ENCODE measurements at places on chromosomes 5 and 9.

DNA sequence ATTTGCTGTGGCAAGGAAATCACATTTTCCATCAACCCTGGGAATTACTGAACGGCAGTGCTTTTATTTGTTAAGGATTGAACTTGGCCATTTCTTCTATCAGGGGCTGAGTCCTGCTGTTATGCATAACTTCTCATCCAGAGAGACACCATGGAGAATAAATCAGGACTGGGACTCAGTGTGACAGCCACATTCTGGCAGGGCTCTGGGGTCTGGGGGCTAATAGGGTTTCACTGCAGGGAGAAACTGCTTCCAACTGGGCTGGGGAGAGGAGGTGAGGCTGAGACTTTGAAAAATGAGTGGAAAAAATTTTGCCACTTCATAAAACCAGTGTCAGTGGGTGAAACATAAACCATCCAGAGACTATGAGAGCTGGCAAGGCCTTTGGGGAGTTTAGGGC lies 95.7 kb upstream of the ALDH1B1 start:
- DNase-seq = no peak

DNA sequence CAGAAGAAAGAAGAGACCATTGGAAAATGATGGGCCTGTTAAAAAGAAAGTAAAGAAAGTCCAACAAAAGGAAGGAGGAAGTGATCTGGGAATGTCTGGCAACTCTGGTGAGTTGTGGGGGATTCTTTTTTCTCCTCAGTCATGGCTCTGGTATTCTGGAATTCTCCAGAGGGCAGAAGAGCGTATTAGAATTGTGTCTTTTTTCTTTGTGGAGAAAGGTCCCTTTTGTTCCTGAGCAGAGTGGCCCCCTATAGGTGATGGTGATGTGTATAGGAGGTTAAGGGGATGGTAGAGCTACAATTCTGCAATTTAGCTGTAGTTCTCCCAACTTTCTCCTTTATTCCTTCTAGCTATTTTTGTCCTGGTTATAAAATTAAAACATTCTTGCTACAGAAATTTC lies 1.6 kb upstream of the DHFR start:
- no peak for DNase-seq

DNA sequence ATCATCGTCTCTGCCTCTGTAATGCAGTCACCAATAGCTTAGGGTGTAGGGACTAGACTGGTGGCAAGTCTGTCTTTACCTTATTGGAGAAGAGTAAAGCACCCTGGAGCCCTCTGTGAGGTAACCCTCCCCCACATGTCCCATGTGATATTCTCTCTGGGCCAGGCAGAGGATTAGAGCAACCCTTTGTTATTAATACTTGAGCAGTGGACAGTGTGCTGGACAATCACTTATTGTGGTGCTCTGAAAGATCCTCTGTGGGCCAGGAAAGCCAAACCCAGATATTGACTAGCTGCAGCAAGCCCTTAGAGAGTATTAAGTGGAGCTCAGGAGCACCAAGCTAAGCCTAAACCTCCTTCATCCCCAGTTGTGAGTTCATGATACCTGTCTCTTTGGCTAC lies 139.7 kb upstream of the RUSC2 start:
- no peak for DNase-seq

- DNase-seq = no peak
Measured at GRCh38 chr9:93031629-93032430, 26.7 kb upstream of the SUSD3 start.

DNA sequence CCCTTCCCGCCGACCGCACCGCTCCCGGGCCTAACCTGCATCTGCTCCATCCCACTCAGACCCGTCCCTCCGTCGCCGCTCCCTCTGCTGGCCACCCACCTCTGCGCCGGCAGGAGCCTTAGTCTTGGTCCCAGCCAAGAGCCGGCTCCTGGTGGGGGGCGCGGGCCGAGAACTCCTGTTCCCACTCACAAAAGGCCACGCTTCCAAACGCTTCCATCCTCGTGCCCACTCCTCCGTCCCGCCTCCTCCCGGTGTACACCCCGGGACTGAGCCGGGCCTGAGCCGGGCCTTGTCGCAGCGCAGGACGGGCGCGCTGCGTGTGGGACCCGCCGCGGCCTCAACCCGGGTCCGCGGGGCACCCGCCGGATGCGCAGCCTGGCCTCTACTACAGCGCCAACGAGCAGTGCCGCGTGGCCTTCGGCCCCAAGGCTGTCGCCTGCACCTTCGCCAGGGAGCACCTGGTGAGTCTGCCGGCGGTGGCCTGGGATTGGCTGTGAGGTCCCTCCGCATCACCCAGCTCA lies 7.5 kb downstream of the ADAMTS13 start:
- no peak for DNase-seq

DNA sequence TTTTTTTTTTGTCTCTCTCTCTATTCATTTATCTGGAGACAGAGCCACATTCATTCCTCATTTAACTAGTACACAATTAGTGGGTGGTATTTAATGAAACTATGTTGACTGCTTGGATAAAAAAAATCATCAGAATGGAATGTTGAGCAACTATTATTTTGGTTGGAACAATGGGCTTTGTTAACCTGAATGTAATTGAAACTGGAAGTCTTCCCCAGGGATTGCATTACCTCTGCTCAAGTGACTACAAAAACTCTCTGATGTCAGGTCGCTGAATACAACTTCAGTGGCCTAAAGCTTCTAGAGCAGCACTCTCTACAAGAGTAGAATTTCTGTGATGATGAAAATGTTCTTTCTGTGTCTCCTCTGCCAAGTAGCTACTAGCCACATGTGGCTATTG lies 295.8 kb downstream of the DEPDC1B start:
- no peak for DNase-seq

DNA sequence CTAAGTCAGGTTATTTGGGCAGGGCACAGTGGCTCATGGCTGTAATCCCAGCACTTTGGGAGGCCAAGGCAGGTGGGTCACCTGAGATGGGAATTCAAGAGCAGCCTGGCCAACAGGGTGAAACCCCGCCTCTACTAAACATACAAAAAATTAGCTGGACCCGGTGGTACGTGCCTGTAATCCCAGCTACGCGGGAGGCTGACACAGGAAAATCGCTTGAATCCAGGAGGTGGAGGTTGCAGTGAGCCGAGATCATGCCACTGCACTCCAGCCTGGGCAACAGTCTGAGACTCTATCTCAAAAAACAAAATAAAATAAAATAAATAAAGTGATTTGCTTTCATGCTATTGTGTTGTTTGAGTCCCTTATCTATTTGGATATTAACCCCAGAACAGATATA lies 8.2 kb upstream of the FBXW2 start:
- no peak for DNase-seq

GRCh38 chr9:133375116-133375723 lies 640 bp downstream of the SURF4 start:
- DNase-seq = no peak

- no peak for DNase-seq
Measured at GRCh38 chr5:142437563-142437962, 112.7 kb upstream of the SPRY4 start.
